Activated naive CD4-positive, alpha-beta T cell (primary cell): ENCODE measurements at places on chromosomes 5 and 9.

- DNase-seq = no peak
Measured at GRCh38 chr5:149030392-149030791, 32.5 kb downstream of the SH3TC2 start.

GRCh38 chr5:43065387-43065947 is 25.3 kb upstream of the ANXA2R start:
- DNase-seq = no peak

DNA sequence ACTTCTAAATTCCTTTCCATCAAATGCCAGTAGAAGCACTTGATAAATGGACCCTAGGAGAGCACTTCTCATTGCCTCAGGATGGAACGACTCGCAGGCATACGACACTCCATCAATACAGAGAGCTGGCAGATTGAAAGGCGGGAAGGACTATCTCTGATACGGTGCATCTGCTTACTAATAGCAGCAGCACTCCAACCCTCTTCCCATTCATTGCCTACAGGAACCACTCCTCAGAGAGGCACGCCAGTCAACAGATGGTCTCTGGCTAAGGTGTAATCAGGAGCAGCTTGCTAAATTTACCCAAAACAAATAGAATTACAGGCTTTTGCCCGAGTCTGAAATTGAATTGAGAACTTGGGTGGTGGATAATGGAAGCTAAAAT is 168.1 kb downstream of the EFNA5 start:
- no peak for DNase-seq

DNA sequence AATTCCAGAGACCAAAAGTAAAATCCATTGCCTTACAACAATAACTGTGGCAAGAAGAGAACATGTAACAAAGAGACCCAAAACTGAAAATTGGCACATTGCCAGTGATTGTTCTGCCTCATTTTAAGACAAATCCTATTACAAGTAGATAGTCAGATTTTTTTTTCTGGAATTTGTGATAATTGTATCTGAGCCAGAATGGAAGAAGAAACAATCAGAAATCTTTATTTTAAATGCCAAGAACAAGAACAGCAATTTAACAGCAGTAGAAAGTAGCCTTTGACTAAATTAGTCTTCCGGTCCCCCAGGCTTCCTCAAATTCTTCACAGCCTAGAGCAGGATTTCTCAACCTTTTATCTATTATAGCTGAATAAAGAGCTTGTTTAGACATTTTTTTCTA is 106.7 kb upstream of the PTPN3 start:
- no peak for DNase-seq

GRCh38 chr5:2744485-2744884 is 7.0 kb downstream of the IRX2 start:
- DNase-seq = no peak

GRCh38 chr5:67166460-67167285 is 29.9 kb downstream of the CD180 start:
- DNase-seq = no peak

DNA sequence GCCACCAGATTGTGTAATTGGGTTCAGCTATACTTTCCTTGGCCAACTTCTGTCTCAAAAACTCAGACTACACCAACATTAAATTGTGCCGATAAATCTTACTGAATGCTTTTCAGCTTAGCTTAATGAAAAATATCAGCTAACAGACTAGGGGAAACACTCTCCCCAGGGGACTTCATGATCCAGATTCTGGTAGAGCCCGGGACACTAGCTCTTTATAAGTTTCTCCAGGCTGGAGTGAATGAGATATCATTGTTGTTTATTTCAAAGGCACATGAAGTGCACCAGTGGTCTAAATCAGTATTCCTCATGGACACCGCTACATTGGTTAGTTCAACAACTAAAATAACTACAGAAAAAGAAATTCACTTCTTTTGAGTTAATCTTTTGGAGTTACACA is 10.5 kb upstream of the LHFPL2 start:
- no peak for DNase-seq

GRCh38 chr5:78004559-78004958 is 228.4 kb upstream of the TBCA start:
- DNase-seq = no peak
